ENCODE measurements at places on chromosomes 13 and 19.

GRCh38 chr13:84653915-84654534 lies 771.8 kb upstream of the SLITRK1 start:
- no peak for DNase-seq

DNA sequence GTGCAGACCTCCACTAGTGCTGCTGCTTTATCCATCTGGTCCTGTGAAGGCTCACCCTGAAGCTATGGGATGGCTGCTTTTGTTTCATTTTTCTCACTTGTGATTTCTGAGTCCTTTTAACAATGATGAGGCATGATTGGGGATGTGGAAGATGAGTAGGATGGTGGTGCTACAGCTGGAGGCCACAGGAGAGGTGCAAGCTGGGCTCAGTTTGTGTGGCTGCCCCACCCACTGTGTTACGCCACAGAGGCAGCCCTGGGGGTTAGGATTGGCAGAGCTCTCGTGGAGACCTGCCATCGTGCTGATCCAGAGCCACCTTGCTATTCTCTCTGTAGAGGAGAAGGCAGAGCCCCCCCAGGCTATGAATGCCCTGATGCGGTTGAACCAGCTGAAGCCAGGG lies 19.6 kb upstream of the QTRT1 start:
- DNase-seq: no peak

DNA sequence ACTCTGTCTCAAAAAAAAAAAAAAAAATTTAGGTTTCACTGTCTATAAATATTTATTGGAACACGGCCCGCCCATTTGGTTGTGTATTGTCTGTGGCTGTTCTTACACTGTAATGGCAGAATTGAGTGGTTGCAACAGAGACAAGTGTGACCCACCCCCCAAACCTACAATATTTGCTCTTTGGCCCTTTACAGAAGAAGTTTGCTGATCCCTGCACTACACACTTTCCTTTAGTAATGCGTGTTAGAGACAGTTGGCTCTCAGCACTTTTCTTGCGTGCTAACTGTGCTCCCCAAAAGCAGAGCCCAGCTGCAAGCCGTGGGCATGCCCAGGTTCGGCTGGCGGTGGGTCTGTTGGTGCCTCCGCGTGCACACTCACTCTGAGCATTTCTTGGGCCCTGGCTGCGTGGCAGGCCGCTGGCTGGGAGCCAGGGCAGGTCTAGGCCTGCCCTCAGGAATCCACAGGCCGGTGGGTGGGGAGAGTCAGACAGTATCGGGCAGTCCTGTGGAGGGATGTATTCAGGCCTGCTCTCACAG lies 72.6 kb downstream of the SIPA1L3 start:
- no peak for DNase-seq

GRCh38 chr19:1459479-1459878 lies 9.6 kb downstream of the APC2 start:
- no peak for DNase-seq

GRCh38 chr19:39502640-39503417 lies 4.1 kb downstream of the DLL3 start:
- peak; percentile 72 for DNase-seq
